ENCODE measurements at places on chromosomes 6 and 20.

- no peak for DNase-seq
Observed at GRCh38 chr6:795046-795685, 102.2 kb upstream of the EXOC2 start.

GRCh38 chr6:147621263-147621662 is 112.8 kb downstream of the SAMD5 start:
- DNase-seq, result no peak

DNA sequence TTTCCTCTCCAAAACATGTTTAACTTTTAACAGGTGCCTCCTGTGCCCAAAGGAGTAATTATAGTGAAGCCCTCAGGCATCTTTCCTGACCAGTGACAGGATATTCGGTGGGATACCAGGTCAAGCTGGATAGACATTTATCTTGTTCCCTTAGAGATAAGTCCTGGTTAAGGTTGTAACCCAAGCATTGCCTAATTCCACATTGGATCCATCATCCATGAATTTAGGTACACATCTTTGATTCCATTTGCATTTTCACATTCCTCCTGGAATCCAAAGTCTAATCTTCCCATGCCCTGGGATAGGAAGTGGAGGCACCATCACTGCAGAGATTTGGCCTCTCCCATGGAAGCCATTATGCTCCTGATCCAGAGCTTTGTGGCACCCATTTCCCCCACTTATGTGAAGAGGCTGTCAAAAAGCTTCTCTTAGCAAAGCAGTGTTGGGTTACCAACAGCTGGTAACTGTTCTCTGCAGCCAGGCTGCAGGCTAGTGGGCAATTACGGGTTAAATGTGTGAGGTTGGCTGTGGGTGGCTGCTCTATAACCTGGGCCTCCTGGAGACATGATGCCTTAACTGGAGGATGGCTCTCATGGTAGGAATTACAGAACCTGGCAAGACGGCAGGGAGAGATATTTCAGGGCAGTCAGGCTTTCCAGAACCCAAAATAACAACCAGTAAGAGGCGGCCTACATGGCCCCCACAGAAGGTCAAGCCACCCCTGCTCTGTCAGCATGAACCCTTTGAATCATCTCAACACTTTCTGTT is 96.9 kb upstream of the VGLL2 start:
- DNase-seq, result no peak

GRCh38 chr20:59573837-59574236 is 30.5 kb upstream of the PHACTR3 start:
- DNase-seq, result no peak

DNA sequence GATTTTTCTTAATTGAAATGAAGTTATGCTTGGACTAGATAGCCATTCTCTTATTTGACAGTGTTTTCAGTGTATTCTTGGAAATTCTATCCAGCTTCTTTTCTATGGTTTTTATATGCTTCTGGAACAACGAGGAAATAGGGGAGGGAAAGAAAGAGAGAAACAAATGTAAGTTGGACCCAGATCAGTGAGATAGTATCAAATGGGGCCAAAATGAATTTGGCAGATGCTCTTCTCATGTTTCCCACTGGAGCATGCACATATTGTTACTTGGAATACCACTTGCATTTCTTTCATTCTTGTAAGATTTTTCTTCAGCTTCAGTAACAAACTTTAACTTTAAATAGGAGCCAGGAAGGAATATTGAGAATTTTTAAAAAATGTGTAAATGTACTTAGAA is 312.3 kb downstream of the PRL start:
- DNase-seq, result no peak

- DNase-seq, result no peak
Observed at GRCh38 chr6:70622461-70622860, 45.2 kb upstream of the SMAP1 start.

DNA sequence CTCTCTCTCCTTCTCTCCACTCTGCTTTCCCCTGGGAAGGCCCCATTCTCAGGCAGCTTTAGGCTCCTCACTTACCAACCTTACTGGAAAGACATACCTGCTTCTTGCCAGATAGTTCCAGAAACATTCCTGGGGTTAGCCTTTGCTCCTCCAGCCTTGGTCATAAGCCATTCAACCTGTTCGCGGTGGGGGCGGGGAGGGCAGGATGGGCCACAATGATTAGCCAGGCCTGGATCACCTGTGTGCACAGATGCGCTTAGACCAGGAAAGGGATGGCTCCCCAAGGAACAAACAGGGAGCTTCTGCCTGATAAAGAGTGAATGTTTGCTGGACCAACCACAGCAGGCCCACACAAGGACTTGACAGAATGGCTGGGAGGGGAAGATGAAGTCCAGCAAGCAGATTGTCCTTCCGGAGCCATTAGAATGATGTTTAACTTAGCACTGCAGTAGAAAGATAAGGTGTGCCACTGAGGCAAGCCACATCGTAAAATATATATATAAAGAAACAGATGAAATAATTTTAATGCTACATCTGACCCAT is 57.7 kb upstream of the CDKAL1 start:
- DNase-seq, result no peak

DNA sequence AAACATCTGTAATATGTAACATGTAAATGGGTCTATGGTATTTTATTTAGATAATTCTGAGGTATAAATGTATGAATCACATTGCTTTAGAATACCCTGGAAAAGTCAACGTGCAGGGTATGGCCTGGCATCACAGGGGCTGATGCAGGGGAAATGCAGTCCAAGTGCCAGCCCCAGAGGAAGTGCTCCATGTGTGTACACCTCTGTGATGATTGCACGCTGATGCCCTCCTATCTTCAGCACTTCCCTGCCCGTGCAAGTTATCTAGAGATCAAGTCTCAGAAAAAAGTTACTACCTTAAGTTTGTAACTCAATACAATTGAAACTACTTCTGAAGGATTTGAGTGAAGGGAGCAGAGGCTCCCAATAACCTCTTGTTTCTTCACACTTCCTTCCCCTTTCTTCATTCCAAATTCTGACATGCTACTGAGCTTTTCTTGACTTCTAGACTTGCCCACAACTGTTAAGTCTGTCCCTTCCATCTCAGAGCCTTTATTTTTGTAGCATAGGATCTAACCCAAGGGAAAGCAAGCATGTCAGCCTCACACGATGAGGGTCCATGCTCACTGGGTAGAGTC is 2.2 kb downstream of the SMLR1 start:
- no peak for DNase-seq

GRCh38 chr20:38665506-38666285 is 58.6 kb upstream of the SLC32A1 start:
- DNase-seq, result no peak

DNA sequence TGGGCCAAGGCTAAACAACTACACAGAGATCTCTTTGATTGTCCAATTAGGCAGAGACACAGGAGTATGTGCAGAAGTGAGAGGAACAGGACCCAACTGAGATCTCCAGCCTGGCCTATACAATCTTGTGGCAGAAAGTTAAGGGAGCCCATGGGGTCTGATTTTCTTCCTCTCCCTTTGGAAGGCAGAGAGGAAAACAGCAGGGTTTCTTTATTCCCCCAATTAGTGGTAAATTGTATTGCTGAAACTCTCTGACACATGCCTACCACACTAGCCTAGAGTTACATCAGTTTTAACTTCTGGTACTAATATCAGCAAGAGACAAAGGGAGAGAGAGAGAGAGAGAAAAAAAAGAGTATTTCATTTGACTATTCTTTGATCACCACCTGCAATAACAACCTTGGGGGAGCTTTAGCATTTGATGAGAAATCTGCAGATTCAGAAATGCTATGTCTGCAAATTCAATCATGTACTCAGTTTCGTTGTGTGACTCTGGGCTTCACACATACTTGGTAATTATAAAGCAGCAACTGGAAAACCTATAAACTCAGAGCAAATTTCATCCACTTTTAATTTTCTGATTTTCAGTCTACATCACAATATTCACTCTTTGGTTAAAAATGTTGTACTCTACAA is 260.3 kb upstream of the SPTLC3 start:
- DNase-seq, result no peak

DNA sequence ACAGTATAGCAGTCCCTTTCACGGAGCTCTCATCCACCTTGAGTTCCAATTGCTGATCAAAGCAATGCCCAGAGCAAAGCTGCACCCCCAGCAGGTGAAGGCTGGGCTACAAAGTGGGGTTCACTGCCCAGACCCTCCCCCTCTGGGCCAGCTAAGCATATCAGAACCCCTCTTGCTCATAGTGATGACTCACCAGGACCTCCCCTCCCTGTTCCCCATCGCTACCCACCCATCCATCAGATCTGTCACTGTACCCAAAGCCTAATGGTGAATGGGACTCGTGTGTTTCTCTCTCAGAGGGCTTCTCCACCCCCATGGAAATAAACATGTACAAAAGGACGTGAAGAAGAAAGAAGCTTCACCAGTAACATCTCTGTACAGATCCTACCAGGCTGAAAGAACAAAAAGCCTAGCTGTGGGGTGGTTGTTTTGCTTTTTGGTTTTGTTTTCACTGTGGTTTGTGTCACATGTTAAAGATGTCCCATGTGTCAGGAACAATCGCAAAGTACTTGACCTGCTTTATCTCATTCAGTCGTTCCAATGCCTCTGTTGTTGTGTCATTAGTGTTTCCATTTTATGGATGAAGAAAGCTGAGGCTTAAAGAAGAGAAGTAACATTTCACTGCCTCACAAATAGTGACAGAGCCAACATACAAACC is 518.5 kb downstream of the CD83 start:
- DNase-seq, result no peak

DNA sequence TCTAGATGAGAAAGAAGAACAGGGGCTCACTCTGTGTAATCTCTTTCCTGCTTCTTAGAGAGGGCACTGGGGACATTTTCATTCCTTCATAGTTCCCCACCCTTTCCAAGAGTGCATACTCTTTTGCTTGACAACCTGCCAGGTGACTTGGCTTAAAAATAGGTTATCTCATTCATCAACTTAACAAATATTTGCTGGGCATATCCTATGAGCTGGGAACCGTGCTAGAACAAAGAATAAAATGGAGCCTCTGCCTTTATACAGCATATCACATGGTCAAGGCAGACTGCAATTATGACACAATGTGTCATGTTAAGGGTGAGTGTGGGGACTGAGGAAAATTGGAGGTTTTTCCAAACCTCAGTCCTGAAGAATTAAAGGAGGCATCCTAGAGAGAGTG is 209.8 kb upstream of the FOXA2 start:
- no peak for DNase-seq

GRCh38 chr20:63365601-63366389 is 4.6 kb upstream of the CHRNA4 start:
- DNase-seq, result no peak

DNA sequence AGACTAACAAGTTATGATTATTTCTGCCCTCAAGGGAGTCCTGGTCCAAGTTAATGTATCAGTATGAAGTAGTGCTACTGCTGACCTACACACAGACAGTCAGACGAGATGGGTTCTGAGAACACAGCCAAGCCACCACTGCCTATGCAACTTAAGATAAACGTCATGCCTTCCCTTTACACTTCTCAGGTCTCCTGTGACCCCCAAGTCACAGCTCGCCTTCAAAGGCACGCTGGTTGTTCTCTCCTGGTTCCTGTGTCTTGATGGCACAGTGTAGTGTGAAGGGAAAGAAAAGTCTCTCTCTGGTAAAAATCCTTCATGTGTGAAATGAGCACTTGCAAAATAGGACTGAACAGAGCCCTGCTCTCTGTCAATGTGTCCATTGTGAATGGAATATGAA is 377.8 kb downstream of the ADGRB3 start:
- DNase-seq, result no peak

DNA sequence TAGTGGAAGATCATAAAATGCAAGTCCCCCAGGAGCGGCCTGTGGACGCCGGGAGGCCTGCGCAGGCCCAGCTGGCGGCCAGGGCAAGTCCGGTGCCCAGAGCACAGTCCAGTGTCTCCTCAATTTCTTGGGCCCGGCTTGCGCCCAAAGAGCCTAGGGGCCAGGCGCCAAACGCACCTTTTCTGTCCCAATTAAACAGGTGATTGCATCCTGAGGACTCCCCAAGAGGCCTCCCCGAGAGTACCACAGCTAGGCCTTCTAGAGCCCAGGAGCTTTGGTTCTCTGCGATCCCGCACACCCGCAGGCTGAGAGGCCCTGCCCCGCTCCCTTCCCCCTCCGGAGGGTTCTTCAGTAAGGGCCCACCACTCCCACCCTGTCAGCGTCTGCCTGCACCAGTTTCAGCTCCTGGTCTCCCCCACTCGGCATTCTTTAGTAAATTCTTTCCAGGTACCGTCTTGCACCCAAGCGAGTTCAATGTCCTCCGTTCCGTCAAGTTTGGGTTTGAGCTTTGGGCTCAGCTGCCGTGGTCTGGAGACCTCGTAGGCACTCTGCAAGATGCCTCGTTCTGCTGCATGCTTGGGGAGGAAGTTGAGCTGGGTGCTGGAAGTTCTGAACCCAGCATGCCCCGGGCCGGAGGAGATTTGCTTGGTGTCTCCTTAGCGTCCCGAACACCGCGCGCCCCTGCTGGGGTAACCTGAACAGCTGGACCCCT is 3.9 kb upstream of the NKX2-2 start:
- DNase-seq, result no peak

DNA sequence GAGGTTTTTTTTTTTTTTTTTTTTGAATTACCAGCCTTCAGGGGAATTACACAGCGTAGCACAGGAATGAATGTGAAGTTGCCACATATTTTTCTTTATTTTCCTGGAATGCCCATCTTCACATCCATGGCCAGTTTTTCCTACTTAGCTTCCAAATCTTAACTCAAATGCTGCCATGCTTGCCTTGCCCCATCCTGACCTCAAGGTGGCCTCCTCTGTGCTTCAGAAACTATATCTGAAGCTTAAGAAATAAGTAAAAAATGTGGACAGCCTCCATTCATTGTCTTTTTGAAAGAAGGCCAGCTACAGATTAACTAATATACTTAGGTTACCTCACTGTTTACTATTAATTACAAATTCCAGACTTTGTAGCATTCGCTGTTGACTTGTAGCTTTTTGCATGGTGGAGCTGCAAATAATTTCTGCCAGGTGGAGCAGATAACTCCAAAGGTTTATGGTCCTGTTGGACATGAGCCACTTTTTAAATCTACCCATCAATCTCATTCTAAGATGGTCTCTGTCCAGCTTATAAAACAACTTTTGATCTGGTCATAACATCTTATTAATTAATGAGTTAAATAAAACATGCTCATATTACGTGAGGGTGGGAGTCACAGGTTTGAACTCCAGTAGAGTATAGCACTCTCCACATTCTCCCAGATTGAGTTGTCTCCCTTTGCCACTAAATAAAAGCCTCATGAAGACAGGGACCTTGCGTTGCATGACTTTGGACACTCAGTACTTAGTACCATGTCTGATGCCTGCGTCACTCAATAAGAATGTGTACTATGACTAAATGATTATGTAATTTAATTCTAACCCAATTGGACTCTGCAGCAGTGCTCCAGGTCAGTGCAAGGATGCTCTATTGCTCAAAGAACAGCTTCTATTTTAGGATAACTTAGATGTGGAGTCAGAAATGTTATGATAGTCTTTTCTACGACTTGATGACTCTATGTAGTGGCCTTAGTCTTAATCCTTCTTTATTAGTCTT is 678.6 kb upstream of the CITED2 start:
- DNase-seq, result no peak

GRCh38 chr6:134911547-134911946 is 38.4 kb downstream of the ALDH8A1 start:
- peak; percentile 47 for DNase-seq

Data from GM04504 (cell line).